SHP77 (cell line): ENCODE measurements at places on chromosomes 1 and 21.

DNA sequence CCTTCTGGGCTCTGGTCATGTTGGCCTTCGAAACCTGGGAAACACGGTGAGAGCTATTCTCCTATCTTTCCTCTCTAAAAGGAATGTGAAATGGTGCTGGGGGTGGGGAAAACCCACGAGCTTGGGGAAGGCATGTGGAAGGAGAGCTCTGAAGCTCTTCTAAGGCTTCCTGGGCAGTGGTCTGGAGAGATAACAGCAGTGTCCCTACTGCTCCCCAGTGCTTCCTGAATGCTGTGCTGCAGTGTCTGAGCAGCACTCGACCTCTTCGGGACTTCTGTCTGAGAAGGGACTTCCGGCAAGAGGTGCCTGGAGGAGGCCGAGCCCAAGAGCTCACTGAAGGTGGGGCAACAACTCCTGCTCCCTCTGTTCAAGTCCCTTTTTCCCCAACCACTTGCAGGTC, 2.8 kb downstream of the USP21 start:
- no peak for DNase-seq

GRCh38 chr1:108200687-108201051, 526 bp upstream of the SLC25A24 start:
- peak; percentile 25 for DNase-seq

- no peak for DNase-seq
These were observed 50.8 kb upstream of the NEK7 start for GRCh38 chr1:198106011-198106410.

GRCh38 chr1:4085546-4085945, 185.5 kb upstream of the C1orf174 start:
- DNase-seq: no peak

DNA sequence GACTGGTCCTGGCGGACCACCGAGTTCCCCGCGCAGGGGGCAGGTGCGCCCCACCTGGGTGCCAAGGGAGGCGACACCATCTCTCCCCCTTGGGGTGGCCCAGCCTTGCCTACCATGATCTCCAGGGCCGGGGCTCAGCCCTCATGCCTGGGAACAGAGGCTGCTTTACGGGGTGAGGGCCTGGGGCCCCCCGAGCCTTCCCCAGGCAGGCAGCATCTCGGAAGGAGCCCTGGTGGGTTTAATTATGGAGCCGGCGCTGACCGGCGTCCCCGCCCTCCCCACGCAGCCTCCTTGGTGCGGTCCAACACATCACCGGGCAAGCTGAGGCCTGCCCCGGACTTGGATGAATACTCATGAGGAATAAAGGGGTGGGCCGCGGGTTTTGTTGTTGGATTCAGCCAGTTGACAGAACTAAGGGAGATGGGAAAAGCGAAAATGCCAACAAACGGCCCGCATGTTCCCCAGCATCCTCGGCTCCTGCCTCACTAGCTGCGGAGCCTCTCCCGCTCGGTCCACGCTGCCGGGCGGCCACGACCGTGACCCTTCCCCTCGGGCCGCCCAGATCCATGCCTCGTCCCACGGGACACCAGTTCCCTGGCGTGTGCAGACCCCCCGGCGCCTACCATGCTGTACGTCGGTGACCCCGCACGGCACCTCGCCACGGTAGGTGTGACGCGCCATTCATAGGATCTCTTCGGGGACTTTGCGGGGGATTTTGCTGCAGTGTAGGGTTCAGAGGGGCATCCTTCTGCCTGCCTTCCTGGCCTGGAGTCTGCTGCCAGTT, 38.2 kb downstream of the TP73 start:
- no peak for DNase-seq

DNA sequence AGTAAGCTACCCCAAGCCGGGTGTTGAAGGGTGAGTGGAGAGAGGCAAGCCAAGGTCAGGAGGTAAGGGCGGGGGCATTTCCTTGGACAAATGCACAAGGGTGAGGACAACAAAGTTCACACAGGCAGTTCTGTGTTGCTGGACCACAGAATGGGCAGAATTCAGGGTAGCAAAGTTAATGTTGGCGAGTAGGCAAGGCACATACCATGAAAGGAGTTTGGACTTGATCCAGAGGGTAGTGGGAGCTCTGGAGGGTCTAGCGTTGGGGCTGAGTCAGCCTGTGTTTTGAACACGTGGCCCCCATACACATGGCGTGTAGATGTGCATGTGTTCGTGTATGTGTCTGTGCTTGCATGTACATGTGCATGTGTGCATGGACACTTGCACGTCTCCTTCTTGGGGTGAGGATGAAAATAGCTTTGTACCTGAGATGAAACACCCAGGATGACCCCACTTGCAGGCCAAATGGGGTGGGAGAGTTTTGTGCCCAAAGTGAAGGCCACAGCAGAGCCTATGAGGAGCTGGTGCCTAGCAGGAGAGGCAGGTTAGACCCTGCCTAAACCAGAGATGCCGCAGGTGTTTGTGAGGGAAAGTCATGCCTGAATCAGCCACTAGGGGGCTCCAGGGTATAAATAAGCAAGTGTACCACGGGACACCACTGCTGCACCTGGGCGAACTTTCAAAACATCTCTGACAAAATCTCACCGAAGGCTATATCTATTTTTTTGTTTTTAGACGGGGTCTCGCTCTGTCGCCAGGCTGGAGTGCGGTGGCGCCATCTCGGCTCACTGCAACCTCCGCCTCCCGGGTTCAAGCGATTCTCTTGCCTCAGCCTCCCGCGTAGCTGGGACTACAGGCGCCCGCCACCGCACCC, 21.8 kb downstream of the SLC27A3 start:
- peak; percentile 75 for DNase-seq

GRCh38 chr1:59752556-59753414, 62.0 kb upstream of the HOOK1 start:
- DNase-seq: no peak

GRCh38 chr1:214895011-214895600, 187.4 kb upstream of the KCNK2 start:
- DNase-seq: no peak

- no peak for DNase-seq
These were observed 5.8 kb upstream of the LAMC2 start for GRCh38 chr1:183180218-183180617.

GRCh38 chr1:156356875-156357534, 12.0 kb upstream of the RHBG start:
- peak; percentile 84 for DNase-seq

- DNase-seq: no peak
These were observed 2.0 kb downstream of the C1orf116 start for GRCh38 chr1:207030522-207031009.

DNA sequence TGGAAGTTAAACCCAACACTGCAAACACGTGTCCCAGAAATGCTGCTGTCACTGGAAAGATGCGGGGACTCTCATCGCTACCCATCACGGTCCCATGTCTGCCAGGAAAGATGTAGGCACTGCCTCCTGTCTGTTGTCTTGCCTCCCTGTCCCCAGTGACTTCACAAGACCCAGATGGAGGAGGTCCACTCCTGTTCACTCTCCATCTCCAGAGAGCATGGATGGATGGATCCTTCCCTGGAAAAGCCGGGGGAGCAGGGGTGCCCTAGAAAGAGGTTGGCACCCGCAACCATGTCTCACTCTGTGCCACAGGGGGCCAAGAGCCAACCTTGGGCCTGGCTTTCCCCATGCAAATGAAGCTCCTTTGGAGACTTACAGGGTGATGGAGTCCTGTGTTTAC, 135.5 kb downstream of the GLIS1 start:
- DNase-seq: no peak

DNA sequence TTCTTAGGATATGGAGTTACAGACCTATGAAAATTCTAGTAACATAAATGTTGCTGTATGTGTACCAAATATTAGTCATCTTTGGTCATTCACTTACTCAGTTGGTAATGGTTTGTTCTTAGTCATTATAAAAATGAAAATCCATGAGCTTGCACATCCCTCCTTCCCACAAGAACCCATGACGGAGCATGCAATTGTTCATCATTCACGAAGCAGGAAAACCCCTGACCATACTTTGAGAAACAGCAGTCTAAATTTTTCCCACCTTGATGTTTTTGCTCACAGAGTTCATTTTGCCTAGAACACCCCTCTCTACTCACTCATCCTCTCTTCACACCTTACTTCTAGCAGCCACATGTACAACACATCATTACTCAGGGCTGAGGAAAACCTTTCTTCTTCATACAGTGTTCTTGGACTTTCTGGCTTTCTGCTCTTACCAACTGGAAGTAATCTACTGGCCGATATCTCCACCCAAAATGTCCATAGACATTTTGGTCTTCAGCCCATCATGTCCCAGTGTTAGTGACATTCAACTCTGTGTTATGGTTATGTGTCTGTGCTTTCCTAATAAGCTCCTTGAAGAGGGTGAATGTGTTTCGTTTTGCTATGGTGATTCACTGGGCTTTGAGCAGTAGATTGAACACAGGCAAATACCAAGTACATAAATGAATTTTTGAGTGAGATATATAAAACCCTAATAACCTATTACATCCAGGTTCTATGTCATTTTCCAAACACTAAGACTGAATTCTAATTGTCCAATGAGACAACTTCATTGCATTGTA, 189.9 kb downstream of the ZC3H11B start:
- no peak for DNase-seq
